ENCODE measurements at places on chromosomes 16 and 17.

GRCh38 chr17:251531-251930 is 70.1 kb upstream of the DOC2B start:
- no peak for DNase-seq

- no peak for DNase-seq
Measured at GRCh38 chr16:72300892-72301291, 128.9 kb upstream of the PMFBP1 start.

- no peak for DNase-seq
Measured at GRCh38 chr16:70349783-70350182, 3.1 kb downstream of the DDX19A start.

GRCh38 chr16:85138825-85139627 is 26.8 kb upstream of the CIBAR2 start:
- DNase-seq, result no peak

DNA sequence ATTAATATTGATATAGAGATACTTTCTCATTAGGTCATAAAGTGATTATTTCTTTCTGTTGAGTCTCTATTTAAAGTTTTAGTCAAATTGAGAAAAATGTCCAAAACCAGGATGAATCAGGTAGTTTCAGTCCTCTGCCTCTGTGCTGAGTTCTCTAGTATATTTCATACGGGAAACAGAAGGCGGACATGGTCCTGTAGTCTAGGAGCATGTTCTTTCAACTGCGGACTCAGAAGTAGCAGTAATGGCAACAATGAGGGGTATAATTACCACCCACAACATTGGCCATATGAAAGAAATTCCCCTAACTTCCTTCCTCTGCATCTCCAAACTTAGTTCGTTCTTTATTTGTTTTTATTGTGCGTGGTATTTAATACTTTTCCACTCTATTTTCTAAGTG is 50.1 kb downstream of the TBX4 start:
- no peak for DNase-seq

DNA sequence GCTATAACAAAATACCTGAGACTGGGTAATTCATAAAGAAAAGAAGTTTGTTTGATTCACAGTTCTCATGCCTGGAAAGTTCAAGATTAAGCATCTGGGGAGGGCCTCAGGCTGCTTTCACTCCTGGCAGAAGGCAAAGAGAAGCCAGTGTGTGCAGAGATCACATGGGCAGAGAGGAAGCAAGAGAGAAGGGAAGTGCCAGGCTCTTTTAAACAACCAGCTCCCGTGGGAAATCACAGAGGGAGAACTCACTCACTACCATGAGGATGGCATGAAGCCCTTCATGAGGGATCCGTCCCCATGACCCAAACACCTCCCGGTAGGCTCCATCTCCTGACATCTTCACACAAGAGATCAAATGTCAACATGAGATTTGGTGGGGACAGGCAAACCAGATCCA is 501.6 kb downstream of the MAF start:
- no peak for DNase-seq

- no peak for DNase-seq
Measured at GRCh38 chr17:36553459-36553858, 8.7 kb downstream of the GGNBP2 start.

GRCh38 chr17:56929362-56929969 is 15.6 kb upstream of the TRIM25 start:
- no peak for DNase-seq

GRCh38 chr16:88365244-88365865 is 17.4 kb upstream of the ZNF469 start:
- DNase-seq, result no peak

GRCh38 chr17:11486101-11486867 is 112.0 kb upstream of the DNAH9 start:
- DNase-seq, result peak; percentile 47

- DNase-seq, result no peak
Measured at GRCh38 chr16:65521633-65522328, 399.9 kb upstream of the CDH11 start.

- DNase-seq, result no peak
Measured at GRCh38 chr17:35683591-35683990, 47.8 kb upstream of the RASL10B start.

DNA sequence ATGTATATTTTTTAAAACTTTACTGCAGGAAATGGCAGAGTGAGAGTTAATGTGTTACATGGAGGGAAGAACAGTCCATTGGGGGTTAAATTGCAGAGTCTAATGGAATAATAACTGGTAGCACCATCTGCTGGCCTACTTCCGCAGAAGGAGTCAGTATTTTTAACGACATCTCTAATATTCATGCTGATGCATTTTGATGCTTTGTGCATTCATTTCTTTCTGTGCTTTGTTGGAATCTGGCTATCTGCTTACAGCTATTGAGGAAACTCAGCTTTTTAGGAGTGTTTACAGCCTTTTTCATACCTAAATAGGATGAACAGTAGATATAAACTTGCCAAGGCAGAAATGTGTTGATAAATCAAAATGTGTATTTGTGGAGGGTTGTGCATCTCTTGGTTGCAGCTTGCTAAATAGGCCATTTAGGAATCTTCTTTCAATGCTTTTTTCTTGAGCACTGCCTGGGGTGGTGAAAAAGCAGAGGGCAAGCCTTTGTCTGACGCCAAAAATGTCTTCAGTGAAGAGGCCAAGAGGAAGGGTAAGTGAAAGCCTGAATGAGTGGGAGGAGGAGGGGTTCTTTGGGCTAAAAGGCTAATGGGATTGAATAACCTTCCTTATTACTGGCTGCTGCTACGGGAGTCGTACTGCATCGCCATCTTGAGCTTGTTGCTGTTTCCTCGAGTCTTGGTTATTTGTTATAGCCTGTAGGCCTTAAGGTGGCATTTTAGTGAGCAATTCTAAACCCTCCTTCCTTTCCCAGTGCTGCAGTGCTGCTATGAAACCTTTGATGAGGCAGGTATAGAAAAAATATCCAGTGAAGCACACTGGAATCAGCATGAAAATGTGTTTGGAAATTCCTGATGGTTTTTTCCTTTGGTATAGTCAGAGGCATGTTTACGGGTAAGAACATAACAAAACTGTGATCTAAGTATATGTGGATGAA is 153.3 kb downstream of the CHD9 start:
- peak; percentile 62 for DNase-seq

- no peak for DNase-seq
Measured at GRCh38 chr16:26078716-26079355, 387.1 kb downstream of the HS3ST4 start.
